ENCODE measurements at places on chromosomes 3 and 15. TPM values are rescaled to one million over a fixed set of nuclear protein-coding genes. Genes with fewer than 3 reads are reported as not detected.

STOML1 gene
- total RNA-seq = 2.6 TPM

GOLGA6L7 gene
- total RNA-seq = not detected

GOLGA8T gene
- total RNA-seq = 1.5 TPM

DNA sequence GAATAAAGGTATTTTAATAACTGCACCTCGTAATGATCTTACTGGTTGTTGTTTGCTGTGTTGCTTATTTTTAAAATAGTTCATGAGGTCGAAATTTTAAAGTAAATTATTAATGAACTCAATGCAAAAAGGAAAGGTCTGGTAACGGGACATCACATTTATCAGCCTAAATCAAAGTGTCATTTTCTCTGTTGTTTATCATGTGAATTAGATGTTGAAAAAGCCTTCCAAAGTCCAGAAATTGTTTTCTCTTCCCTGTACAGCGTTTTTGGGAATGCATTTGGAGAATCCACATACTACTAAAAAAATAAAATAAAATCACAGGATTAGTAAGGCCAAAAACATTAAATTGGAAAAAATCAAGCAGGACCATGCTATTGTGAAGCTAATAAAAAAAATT lies 339.2 kb upstream of the NECTIN3 start:
- DNase-seq = no peak

DNA sequence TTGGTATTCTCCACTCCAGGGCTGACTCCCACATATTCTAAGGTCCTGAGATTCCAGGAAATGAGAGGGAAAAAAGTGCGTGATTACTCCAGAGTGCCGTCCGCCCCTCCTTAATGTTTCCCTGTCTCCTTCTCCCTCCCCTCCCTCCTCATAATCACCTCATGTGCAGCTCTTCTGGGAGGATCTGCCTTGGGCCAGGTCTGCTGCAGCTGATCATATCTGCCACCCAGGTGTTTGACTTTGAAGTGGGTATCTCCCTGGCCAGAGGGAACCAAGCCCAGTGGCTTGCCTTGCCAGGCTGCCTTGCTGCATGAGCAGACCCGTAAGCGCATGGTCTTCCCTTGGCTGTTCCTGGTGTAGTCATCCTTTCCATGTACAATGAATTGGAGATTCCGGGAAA lies 28.1 kb upstream of the LRTM1 start:
- no peak for DNase-seq

DNA sequence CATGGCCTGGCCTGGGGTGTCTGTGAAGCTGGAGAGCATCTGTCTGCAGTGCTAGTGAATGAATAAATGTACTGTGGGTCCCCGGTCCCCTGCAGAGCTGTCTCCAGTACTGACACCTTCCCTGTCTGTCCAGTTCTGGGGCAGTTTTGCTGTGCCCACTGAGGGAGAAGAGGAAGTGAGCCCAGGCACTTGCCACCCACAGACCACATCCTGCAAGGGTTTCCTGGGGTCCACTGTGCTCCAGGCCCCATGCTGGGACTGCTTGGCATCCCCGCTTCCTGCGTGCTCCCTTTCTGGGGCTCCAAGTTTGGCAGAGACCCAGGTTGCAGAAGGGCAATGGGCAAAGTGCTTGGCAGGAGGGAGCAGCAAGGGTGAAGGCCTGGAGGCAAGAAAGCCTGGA lies 4.9 kb upstream of the SLC6A6 start:
- DNase-seq = no peak

DNA sequence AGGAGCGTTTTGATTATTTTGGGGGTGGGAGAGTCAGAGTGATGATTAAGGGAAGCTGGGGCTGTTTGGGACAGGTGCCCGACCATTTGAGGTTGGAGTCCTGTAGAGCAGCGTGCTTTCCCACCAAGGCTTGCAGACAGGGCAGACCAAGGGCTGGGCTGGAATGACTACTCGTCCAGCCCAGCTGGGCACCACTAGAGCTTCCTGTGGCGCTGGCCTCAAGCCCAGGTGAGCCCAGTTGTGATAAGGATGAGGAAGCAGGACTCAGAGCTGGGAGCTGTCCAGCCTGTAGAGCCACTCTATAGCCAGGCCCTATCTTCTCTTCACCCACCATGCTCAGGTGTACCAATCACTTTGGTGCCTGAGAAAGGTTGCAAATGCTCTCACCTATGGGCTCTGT lies 75.8 kb upstream of the ACAN start:
- no peak for DNase-seq

- DNase-seq = no peak
These were observed 40.3 kb downstream of the ABHD2 start for GRCh38 chr15:89128320-89129122.

CACNA2D2 gene
- total RNA-seq = 14.1 TPM

- peak; percentile 42 for DNase-seq
These were observed 37.3 kb downstream of the EXOG start for GRCh38 chr3:38533285-38533976.

DNA sequence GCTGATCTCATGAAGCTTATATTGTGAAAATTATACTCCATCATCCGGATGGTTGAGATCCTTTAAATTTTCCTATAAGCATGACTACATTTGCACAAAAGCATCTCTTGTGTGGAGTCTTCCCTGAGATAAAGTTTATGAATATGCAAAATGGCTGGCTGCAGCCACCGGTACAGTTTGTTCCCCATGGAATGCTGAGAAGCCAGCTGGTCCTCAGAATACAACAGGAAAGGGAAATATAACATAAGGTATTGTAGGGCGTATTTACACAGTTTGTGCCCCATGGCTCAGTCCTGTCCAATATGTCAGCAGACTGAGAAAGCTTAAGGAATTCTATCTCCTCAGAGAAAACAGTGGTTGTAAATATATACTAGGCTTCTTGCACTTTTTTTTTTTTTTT lies 468.6 kb downstream of the CNTN6 start:
- DNase-seq = no peak

- DNase-seq = no peak
These were observed 5.2 kb downstream of the LINS1 start for GRCh38 chr15:100596792-100597191.

C3orf38 gene
- total RNA-seq = 31.0 TPM

GPR27 gene
- total RNA-seq = 13.8 TPM

- DNase-seq = no peak
These were observed 199.6 kb downstream of the FMN1 start for GRCh38 chr15:32994810-32995424.

DNA sequence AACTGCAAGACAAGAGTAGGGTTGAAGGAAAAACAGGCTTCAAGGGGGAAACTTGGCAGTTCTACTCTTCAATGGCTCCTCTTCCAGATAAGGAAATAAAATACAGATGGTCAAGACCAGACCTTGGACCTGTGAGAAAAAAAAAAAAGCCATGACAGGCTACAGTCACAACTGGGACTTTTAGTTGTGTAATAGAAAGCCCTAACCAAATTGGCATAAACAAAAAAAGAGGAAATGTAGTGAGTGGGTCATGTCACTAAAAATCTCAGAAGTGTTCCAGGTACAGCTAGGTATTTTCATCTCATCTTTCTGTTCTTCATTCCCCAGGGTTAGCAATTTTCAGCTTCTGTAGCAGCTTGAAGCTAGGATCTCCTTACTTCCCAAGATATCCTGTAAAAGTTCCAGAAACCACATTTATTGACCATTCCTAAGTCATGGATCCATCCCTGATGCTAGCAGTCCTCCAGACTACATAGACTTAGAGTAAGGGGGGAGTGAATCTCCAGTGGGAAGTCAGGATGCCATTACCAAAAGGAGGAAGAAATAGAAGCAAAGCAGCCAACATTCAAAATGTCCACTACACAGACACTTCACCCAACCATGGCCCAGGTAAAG lies 61.0 kb upstream of the CSTA start:
- no peak for DNase-seq

DNA sequence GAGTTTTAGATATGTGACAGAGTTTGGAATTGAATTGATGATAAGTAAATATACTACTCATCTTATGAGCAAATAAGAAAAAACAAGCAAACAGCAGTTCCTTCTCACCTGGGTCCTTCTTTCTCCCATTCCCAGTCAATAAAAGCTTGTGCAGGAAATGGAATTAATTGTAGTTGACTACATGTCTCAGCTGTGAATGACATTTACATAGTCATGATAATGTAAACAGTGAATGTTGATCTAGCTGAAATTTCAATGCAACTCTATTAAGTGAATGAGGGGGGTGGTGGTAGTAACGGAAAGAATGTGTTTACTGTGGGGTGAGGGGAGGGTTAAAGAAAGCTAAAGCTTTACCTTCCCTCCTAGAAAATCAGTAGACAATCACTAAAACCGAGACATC lies 76.2 kb downstream of the NFKBIZ start:
- no peak for DNase-seq

Data from H1 (cell line).